Activated T-cell treated with anti-CD3 and anti-CD28 coated beads, Interleukin-2, amount 50 U/mL, for 48 hours (primary cell): ENCODE measurements at places on chromosomes 6 and 20.
A peak's percentile ranks its signal among the peaks of the same experiment; 100 is the strongest.

DNA sequence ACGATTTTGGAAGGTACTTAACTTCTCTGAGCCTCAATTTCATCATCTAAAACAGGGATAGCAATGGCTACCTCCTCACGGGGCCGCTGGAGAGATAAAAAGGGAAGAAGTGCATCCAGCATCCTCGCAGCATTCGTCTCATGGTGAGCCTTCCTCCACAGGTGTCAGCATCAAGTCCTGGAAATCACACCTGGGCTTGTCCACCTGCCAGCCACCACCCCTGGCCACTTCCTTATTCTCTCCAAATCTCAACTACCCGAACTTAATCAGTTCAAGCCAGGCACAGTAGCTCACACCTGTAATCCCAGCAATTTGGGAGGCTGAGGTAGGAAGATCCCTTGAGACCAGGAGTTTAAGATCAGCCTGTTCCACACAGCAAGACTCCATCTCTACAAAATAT is 234.5 kb downstream of the LY86 start:
- DNase-seq, result no peak

DNA sequence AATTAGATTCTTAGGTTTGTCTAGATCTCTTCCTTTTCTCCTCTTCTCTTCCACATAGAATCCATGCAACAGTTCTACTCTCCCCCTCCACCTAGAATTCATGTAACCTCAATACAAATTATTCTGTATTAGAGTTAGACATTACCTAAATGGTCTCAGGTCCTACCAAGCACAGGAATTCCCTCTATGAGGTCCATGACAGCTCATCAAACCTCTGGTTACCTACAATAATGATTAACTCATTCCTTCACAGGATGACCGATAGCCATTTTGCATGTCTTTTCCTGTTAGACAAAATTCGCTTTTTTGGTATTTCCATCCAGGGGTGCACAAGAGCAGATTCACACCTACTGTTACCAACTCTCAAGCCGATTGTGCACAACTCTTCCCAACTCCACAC is 27.4 kb upstream of the BMP2 start:
- DNase-seq, result no peak

DNA sequence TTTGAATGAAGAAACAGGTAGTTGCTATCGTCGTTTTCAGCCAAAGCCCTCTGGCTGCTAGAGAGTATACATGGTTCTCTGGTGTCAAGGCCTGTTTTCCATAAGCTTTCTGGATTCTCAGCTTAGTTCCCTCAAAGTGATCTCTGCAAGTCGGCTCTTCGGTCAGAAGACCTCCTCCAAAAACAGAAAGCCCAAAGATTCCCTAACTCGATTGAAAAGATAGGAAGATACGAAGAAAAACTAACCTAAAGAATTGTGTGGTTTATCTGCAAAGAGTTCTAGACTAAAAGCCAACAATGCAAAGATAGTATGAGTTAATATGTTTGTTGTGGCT is 545 bp upstream of the ASCC3 start:
- DNase-seq, result no peak

- DNase-seq, result no peak
These were observed 112.9 kb upstream of the MLIP start for GRCh38 chr6:53998303-53998702.

GRCh38 chr6:51613558-51613957 is 473.9 kb downstream of the PKHD1 start:
- DNase-seq, result no peak

GRCh38 chr20:38277691-38278090 is 17.2 kb upstream of the KIAA1755 start:
- DNase-seq, result no peak

DNA sequence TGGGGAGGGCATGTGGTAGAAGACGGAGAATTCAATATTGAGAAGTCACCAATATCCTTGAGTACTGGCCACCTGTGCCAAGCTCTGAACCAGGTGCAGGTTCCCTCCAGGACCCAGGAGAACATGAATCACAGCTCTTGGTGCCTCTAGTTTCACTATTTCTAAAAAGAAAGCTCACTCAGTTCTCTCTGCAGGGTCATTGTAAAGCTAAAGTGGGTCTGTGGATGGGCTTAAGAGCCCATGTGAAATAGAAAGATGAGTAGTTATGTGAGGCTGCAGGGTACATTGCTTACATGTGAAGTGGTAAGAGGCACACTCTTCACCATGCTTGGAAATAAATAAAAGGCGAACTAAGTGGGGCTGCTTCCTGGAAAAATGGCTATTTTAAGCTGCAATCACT is 43.6 kb downstream of the ZNF831 start:
- no peak for DNase-seq

GRCh38 chr6:34045771-34046170 is 100.1 kb downstream of the GRM4 start:
- DNase-seq, result no peak

- DNase-seq, result no peak
These were observed 133.1 kb downstream of the SOX4 start for GRCh38 chr6:21726676-21727075.

GRCh38 chr6:29796026-29796425 is 31.6 kb upstream of the HLA-G start:
- DNase-seq, result no peak

- DNase-seq, result no peak
These were observed 109.1 kb upstream of the ENPP5 start for GRCh38 chr6:46279874-46280273.

- no peak for DNase-seq
These were observed 87.8 kb upstream of the ARMC2 start for GRCh38 chr6:108760126-108761050.

DNA sequence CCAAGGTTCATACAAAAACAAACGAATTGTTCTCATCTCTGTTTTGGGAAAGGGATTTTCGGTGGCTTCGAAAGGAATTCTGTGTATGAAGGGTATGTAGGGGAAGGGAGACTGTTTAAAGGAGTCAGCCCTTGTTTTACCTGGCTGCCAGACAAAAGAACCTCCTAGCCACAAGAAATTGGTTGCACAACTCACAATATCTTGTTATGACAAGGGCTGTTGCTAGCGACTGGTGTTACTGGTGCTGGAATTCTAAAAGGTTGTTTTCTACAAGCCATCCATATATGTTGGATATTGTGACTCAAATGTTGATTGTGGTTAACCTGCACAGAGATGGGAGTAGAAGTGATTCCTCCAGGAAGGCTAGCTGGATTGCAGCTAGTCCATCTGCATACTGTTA is 34.6 kb upstream of the CITED2 start:
- DNase-seq, result no peak

DNA sequence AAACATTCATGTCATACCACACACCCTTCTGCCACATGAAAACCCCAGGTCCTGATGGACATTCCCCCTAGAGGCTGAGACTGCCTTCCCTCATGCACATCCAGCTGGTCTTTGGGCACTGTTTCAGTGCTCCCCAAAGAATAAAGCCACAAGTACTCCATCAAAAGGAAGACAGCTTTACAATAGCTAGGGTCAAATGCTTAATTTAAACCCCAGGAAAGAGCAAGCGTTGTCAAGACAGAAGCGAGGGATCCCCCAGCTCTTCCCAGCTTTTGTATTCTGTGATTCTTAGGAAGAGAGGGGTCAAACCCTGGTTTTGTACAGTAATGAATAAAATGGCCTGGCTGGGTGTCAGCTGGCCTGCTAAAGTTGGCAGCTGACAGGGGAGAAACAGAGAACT is 82.4 kb upstream of the IYD start:
- DNase-seq, result no peak

DNA sequence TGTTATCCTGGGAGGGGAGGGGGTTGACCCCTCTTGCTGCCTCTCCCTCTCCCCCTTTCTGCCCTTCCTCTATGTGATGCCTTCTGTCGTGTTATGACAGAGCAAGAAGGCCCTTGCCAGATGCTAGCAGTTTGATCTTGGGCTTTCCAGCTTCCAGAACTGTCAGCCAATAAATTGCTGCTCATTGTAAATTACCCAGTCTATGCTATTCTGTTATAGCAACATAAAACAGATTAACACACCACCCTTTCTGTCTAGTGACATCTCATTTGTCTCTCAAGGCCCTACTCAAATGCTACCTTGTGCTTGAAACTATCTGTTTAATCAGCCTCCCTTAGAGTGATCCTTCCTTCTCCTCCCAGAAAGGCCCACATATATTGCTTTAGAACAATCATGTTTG is 16.4 kb upstream of the MAP3K4 start:
- no peak for DNase-seq

GRCh38 chr6:145329257-145329656 is 406.1 kb downstream of the EPM2A start:
- DNase-seq, result no peak

DNA sequence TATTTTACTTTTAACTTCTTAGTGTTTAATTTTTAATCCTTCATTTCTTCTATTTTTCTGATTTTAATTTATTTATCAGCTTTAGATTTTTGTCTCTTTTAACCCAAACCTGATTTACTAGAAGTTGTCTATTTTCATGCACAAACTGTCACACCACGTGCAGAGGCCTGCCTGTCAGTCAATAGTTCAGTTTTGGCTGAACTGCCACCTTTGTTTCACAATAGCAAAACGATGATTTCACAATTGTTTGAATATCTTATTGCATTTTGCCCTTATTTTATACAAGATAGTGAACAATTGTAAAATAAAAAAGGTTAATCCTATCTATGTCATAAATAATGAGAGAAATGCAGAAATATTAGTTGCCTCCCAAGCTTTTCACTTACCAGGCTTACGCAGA is 24.0 kb upstream of the PPP1R3G start:
- DNase-seq, result no peak

GRCh38 chr6:42453031-42453653 is 1.4 kb upstream of the TRERF1 start:
- DNase-seq, result peak; percentile 79

GRCh38 chr20:36808317-36809257 is 35.0 kb upstream of the DSN1 start:
- DNase-seq, result peak; percentile 84

DNA sequence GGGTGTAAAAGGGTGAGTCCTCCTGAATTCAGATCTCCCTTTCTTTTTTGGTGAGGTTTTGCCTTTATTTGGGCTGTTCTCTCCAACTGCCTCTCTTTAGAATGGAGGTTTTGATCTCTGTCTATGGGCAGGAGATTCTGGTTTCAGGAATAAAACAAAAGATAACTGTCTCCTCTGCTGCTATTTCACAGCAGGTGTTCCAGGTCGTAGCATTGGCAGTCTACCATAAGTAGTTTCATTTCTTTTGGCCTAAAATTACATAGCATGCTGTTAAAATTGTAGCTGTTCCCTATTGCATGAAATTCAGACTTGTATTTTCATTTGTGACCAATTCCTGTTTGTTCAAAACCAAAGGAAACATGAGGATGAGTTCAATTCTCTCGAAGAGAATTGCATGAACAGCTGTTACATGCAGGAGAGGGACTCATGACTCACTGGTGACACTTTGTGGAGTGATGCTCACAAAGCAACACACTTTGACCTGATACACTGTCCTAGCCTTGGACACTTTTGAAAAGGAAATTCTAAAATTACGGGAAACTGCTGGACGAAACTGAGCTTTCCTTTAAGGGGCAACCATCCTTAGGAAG is 76.8 kb upstream of the SIRPG start:
- no peak for DNase-seq

GRCh38 chr6:75467284-75467683 is 26.3 kb downstream of the FILIP1 start:
- no peak for DNase-seq

- no peak for DNase-seq
These were observed 197.6 kb upstream of the THBS2 start for GRCh38 chr6:169451065-169451838.

DNA sequence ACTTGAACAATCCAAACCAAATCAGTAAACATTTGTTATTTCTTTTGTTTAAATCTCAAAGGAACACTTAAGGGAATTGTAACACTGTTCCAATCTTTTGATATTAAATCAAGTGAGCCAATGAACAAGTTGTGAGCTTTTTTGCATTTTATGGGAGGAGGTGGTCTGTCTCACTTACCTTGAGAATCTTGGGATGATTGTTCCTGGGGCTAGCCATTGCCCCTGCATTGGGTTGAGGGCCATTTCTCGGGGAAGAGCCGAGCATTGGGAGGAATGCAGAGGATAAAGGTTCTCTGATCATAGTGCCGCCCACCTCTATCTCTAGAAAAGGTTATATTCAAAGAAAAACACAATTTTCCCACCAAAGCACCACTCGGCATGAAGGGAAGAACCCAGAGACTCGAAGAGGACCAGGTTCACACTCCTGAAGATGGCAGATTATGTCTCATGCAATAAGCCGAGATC is 13.8 kb upstream of the TFB1M start:
- no peak for DNase-seq

DNA sequence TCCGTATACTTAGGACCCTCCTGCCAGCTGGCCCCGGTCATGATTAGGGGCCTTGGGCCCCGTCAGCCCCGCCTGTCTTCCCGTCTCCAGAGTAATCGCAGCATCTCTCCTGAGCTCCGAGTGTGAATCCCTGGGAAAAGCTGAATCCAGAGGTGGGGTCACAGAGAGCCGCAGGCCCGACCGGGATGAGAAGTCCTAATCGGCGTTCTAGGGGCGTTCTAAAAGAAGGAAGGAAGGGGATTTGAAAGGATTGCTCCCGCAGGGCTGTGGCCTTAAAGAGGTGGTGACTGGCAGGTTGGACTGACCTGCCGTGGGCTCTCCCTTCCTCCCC is 371 bp downstream of the HMGN4 start:
- no peak for DNase-seq

DNA sequence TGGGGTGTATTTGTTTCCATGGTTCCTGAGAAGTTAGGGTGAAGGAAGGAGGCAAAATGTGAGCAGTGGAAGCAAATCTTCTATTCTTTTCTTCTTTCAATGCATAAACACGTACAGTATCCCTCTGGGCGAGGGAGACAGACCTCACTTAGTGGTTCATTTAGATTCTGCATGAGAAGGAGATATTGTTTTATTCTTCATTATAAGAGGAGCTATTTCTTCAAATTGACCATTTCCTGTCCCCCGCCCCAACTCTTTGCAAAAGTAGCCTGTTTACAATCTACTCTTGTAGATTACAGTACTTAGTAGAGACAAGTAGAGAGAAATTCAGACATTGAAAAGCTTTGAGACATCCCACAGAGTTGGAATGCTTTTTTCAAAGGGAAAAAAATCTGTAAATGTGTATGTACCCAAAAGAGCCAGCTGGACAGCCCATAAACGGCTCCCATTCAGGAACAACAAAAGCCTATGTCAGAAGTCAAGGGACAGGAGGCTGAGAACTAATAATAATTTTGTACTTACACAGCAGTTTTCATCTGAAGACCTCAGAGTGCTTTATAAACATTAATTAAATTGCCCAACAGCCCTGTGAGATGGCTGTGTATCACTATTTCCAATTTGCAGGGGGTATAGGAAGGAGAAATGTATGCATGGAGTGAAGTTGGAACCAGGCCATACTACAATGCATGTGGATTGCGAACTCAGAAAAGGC is 23.9 kb downstream of the CD83 start:
- DNase-seq, result no peak

- DNase-seq, result no peak
These were observed 72.2 kb downstream of the RIN2 start for GRCh38 chr20:19830211-19830785.

- DNase-seq, result no peak
These were observed 641 bp downstream of the TEAD3 start for GRCh38 chr6:35496036-35496840.

GRCh38 chr20:33301192-33301930 is 18.3 kb downstream of the BPIFB1 start:
- no peak for DNase-seq

- no peak for DNase-seq
These were observed 23.5 kb downstream of the CEP250 start for GRCh38 chr20:35478804-35479472.

- no peak for DNase-seq
These were observed 373.7 kb downstream of the HACE1 start for GRCh38 chr6:104486035-104486434.

- DNase-seq, result peak; percentile 59
These were observed 815 bp upstream of the ITPR3 start for GRCh38 chr6:33620158-33620855.

- no peak for DNase-seq
These were observed at the start of gene ANKRD66 for GRCh38 chr6:46746696-46747095. Gene ANKRD66 (plus strand): TSS chr6:46746933. CDS start chr6:46751949, 5,016 bp downstream.
